Renal cortex interstitium (tissue), 15 donors: ENCODE measurements at places on chromosomes 16 and 17. TPM values are rescaled to one million over a fixed set of nuclear protein-coding genes. Genes with fewer than 3 reads are reported as not detected.

C16orf74 gene
- 4.0 TPM for polyA plus RNA-seq

VAT1L gene
- polyA plus RNA-seq, result 4.6 TPM

CACNA1H gene
- polyA plus RNA-seq, result 30.5 TPM

HOXB5 gene
- polyA plus RNA-seq, result 58.2 TPM

CMTM2 gene
- 0.33 TPM for polyA plus RNA-seq

SMIM5 gene
- 5.6 TPM for polyA plus RNA-seq

ZFHX3 gene
- polyA plus RNA-seq, result 20.2 TPM

GPR179 gene
- polyA plus RNA-seq, result 0.44 TPM

OMG gene
- polyA plus RNA-seq, result 0.11 TPM

C16orf86 gene
- 2.9 TPM for polyA plus RNA-seq

GRCh38 chr17:80650331-80650672 is 105.7 kb downstream of the RPTOR start:
- DNase-seq, result no peak

DNA sequence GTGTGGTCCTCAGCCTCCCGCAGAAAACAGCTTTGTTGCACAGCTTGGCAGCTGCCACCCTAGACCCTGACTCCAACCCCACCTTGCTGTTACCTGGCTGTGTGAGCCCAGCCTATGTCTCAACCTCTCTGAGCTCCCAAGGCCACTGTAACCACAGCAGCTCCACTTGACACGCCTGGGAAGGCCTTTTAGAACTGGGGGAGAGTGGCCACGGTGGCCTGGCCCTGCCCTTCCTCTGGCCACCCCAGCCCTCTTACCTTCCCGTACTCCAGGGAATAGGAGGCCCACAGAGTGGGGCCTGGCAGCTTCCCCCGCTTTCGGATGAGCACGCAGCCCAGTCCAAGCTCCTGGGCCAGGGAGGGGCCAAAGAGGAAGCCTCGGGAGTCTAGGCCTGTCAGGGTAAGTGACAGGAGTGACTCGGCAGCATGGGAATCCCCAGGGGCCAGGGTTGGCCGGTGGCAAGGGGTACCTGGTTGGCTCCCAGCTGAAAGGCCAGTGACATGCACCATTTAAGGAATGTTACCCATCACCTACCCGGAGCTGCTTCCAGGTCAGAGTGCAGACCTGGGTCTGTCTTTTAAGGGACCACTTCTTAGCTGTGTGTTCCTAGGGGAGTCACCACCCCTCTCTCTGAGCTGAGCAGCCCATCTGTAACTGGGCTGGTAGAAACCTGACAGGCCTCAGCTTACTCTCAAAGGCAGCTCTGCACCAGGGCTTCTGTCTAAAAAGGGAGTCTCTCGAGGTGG is 1.4 kb downstream of the APRT start:
- DNase-seq, result no peak

DNA sequence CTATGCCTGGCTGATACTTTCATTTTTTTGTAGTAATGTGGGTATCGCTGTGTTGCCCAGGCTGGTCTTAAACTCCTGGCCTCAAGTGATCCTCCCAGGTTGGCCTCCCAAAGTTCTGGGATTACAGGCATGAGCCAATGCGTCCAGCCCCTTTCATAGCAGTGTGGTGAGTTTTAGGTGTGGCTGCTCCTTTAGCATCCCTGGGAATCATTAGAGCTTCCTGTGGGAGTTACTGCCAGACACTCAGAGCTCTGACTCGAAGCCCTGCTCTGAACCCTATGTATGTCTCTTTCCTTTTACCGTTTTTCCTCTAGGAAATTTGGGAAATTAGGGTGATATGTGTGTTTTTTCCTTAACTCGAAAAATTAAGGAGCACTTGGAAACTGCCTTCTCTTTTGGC is 44.5 kb downstream of the NDE1 start:
- DNase-seq, result no peak

DNA sequence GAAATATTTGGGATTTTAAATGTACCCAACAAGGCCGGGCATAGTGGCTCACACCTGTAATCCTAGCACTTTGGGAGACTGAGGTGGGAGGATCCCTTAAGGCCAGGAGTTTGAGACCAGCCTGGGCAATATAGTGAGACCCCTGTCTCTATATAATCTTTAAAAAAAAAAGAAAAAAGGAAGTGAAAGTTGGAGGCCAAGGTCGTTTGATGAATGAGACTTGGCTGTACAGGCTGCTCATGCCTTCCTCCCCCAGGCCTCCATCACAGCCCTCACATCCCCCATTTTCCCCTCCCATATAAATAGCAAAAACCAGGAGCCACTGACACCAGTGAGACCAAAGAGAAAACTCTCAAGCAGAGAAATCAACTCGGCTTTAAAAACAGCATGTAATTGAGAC is 3.3 kb upstream of the CA7 start:
- no peak for DNase-seq

GRCh38 chr17:17769869-17770631 is 66.7 kb downstream of the SREBF1 start:
- no peak for DNase-seq

GRCh38 chr17:50691550-50692447 is 15.9 kb downstream of the ANKRD40 start:
- DNase-seq, result no peak

DNA sequence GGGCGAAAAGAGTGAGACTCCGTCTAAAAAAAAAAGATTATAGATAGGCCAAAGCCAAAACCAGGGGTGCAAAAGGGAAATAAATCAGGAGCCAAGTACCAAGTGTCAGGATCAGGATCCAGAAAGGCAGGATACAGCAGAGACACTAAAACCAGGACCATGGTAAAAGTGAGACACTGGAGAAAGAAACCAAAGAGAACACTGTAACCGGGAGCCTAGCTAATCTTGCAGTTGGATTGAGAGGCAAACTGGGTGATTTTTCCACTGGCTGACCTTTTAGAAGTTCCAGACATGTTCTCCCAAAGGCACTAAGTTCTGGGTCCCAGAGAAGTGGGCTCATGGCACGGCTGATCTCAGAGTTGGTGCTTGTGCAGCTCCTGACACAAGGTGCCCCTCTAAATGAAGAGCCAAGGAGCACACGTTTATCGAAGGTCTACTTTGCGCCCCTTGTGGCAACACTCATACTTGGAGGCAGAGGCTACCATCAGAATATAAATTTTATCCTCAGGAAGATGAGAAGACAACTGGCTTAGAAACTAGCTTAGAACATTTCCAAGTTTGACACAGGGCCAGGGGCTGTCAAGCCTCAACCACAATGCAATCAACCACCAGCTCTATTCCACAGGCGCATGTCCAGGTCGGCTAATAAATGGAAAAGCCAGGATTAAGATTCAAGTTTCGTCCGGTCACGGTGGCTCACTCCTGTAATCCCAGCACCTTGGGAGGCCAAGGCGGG is 27.5 kb upstream of the HELZ start:
- DNase-seq, result no peak

DNA sequence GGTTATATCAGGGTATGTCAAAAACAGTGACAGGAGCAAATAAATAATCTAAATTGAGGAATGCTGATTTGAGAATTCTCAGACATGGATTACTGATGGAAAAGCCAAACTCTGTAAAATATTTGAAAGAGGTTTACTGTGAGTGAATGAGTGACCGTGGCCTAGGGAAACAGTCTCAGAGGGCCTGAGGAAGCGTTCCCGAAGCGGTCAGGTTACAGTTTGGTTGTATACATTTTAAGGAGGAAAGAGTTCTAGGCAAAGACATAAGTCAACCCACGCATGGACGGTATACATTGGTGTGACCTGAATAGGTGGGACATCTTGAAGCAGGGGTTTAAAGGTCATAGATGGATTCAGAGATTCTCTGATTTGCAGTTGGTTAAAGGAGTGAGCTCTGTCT is 771.7 kb downstream of the KCNJ18 start:
- DNase-seq, result no peak

- no peak for DNase-seq
These were observed 145.3 kb upstream of the PLCG2 start for GRCh38 chr16:81633680-81634379.

DNA sequence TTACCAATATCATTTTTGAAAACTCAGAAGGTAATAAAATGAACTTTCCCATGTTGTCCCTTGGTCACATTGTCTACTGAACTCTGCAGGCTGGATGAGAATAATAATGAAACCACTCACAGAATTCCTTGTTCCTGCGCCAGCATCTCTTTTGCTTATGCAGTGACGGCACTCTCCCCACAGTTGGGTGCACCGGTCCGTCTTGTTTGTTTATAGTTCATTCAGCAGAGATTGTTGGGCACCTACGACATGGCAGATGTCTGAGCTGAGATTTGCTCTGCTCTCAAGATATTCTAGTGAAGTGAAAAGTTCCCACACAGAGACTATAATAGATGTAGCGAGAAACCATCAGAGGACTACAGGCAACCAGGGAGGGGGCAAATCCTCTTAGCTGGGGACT is 375.7 kb upstream of the CDH11 start:
- no peak for DNase-seq

- no peak for DNase-seq
These were observed 17.5 kb downstream of the SBK1 start for GRCh38 chr16:28309811-28310311.

DNA sequence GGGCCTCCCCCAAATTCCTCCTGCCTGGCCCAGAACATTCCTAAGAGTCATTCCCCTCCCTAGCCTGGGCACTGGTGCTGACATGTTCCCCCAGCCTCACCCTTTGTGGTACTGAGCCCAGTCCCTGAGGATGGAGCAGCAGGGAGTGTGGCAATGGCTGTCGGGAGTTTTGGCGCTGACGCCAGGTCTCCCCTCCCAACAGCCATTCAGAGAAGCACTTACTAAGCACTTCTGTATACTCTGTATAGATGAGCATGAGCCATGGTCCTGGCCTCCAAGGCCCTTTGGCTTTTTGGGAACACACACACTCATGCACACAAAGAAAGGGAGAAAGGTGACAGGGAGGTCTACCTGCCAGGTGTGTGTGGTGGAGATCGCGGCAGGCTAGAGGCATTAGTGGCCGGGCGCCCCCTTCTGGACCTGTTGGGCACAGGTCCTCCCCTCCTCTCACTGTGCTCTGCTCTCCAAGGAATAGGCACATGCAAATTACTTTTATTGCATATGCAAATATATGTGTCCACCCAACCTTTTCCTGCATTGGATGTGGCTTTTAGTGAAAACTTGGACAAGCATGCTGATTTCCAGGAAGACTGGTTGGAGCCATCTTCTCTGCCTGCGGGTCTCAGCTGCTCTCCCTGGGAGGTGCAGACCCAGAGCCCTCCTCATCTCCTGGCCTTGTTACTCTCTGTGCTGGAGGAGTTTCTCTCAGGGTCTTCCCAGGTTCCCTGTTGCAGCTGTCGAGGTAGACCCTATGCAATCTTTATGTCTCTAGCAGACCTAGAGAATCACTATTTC is 17.4 kb upstream of the C17orf107 start:
- no peak for DNase-seq

DNA sequence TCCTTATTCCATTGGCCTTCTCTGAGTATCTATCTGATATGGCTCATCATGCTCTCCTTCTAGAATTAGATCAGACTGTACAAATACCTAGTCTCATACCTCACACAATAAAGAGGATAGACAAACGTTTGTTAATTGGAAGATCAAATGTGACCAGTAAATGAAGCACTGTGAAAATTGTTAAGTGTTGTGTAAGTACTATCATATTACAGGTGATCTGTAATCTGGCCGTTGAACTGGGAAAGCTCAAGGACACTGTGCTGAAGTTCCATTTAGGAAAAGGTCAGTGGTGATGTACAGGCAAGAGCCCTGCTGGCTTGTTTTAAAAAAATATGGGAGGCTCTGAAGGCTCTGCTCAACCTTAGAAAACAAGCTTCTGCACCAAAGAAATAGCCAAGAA is 38.5 kb upstream of the CORO6 start:
- DNase-seq, result no peak

DNA sequence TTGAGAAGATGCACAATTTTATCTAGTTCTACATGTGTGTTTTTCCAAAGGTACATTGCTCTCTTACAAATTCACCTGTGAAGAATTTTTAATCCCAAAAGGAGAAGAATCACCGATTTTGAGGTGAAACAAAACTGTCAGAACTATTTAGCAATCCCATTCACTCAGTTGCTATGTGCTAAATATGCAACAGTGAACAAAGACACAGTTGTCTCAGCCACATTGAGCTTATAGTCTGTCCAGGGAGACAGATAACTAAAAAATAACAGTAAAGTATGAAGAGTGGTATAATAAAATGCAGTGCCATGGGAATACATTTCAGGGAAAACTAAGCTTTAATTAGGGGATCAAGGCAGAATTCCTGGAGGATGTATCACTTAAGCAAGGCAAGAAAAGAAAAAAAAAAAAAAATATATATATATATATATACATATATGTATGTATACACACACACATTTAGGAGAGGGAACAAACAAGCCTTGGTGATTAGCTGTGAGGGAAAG is 110.4 kb downstream of the SPAG9 start:
- no peak for DNase-seq

- no peak for DNase-seq
These were observed 94.7 kb downstream of the ZNF778 start for GRCh38 chr16:89312194-89312593.

GRCh38 chr17:18332909-18333489 is 17.9 kb downstream of the SMCR8 start:
- no peak for DNase-seq

GRCh38 chr16:27269300-27270150 is 953 bp upstream of the NSMCE1 start:
- DNase-seq, result no peak

GRCh38 chr17:39527220-39527813 is 66.0 kb downstream of the CDK12 start:
- no peak for DNase-seq

GRCh38 chr17:72978593-72979218 is 113.8 kb downstream of the SLC39A11 start:
- DNase-seq, result no peak

DNA sequence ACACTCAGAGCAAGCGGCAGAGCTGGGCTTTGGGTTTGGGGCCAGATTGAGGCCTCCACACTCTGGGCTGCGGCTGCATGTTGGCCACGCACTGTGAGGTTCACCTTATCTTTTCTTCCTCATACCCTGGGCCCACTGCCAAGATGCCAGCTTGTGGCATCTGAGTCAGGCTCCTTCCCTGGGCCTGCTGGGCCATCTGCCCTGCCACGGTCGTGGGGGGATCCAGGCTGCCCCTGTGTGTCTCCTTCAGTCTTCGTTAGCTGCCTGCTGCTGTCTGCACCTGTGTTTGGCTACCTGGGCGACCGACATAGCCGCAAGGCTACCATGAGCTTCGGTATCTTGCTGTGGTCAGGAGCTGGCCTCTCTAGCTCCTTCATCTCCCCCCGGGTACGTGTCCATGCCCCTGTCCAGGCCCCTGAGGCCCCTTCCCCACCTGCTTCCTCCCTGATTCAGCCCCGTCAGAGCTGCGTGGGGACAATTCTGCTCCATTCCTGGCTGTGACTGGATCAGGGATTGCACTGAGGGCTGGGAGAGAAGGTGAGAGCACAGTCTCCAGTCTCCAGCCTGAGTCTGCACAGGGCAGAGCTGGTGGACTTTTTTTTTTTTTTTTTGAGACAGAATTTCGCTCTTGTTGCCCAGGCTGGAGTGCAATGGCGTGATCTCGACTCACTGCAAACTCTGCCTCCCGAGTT is 11.2 kb downstream of the SPNS3 start:
- no peak for DNase-seq

DNA sequence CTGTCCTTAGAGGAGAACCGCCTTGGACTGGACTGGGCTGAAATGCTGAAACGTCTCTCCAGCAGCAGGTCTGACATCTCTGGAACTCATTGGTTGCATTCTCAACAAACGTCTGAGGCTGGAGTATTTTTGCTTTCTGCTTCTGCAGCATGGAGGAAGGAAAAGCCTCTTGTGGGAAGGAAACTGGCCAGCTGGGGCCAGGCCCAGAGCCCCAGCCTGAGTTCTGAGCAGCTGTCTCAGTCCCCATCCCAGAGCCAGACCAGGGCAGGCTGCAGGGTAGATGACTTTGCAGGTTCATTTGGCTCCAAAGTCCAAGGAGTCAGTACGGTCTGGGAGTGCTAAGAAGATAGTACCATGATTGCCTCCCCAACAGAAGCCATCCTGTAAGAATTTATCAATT is 18.3 kb downstream of the TEKT3 start:
- no peak for DNase-seq
